ENCODE measurements at places on chromosomes 1 and 21.
A peak's percentile ranks its signal among the peaks of the same experiment; 100 is the strongest.

DNA sequence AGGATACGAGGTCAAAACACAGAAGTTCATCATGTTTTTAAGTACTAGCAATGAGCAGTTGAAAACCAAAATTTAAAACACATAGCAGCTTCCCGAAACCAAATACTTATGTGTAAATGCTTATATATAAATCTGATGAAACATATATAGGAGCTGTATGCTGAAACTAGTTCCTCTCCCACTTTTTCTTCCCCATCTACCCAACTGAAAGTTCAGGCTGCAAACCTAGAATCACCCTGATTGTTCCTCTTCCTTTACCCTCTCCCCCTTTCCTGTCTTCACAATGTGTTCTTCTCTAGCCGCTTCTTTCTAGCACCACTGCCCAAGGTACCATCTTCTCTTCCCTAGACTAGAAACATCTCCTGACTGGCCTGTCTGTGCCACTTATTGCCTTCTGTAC, 90.6 kb downstream of the ST3GAL3 start:
- DNase-seq, result no peak

GRCh38 chr1:2999571-2999970, 21.7 kb upstream of the ACTRT2 start:
- DNase-seq, result no peak

- DNase-seq, result no peak
Measured at GRCh38 chr1:6800745-6801144, 15.5 kb downstream of the CAMTA1 start.

GRCh38 chr1:17643861-17644703, 104.6 kb downstream of the ARHGEF10L start:
- no peak for DNase-seq

DNA sequence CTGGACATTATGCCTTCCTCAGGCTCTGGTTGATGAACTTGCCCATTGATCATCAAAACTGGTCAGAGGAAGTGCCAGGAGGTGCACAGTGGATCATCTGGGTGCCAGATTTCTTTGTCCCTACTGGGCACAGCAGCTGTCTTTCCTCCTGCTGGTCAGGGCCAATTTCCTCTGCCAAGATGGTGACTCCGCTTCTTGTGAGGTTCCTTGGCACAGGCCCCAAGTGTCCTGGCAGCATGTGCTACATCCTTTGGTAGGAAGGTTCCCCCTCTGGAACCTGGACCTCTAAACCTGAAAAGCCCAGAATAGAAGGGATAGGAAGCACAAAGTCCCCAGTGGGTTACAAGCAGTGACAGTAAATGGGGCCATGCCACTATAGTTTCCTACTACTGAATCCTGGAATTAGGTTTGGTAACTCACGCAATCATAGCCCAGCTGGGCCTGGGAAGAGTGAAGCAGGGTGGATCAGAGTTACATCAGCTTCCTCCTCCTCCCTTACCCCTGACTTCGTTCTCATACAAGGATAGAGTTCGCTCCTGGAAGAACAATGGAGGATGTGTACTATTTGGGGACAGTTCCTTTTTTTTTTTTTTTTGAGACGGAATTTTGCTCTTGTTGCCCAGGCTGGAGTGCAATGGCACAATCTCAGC, 147.1 kb downstream of the CNIH3 start:
- no peak for DNase-seq

DNA sequence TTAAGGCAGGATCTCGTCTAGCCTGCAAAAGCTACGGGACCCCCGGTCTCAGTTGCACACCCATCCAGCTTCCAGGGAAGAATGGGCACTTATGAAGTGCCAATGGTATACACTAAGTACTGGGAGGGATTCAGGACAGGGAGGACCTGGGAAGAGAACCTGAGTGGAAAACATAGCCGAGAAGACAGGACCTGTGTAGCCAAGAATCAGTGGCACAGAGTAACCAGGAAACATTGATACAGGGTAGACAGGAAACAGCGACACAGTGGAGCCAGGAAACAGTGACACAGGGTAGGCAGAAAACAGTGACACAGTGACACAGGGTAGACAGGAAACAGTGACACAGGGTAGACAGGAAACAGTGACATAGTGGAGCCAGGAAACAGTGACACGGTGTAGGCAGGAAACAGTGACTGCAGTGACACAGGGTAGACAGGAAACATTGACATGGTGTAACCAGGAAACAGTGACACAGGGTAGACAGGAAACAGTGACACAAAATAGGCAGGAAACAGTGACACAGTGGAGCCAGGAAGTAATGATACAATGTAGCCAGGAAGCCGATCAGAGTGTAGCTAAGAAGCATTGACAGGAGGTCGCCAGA, 138.0 kb upstream of the ARHGEF16 start:
- peak; percentile 23 for DNase-seq

DNA sequence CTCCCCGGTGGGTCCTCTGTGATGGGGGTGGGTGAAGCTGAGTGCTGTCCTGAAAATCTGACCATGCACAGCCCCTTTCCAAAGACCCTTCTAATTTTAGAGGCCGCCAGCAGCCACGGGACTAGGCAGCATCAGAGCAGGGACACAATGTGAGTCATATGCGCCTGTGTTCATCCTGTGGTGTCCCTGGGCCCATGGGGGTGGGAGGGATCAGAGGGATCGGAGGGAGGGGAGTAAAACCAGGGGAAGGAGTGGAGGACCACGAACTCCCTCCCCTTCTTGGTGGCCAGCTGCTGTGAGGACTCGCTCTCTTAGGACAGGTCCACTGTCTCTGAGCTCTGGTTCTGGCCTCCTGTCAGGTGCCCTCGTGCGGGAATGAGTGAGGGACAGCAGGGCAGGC, 61.5 kb downstream of the ADARB1 start:
- DNase-seq, result no peak

GRCh38 chr1:35222322-35223083, 29.6 kb upstream of the SFPQ start:
- no peak for DNase-seq

- no peak for DNase-seq
Measured at GRCh38 chr1:61875198-61875597, 132.9 kb downstream of the PATJ start.

GRCh38 chr1:67741121-67741520, 56.1 kb downstream of the GADD45A start:
- DNase-seq, result no peak

- DNase-seq, result no peak
Measured at GRCh38 chr21:44344541-44345183, 5.5 kb upstream of the CFAP410 start.

Measured in OCI-LY7 (cell line).